Fibroblast of skin of right biceps (primary cell): ENCODE measurements at places on chromosomes 7 and 10.
A peak's percentile ranks its signal among the peaks of the same experiment; 100 is the strongest.

- no peak for DNase-seq
These were observed 102.3 kb downstream of the LARP4B start for GRCh38 chr10:829241-829640.

DNA sequence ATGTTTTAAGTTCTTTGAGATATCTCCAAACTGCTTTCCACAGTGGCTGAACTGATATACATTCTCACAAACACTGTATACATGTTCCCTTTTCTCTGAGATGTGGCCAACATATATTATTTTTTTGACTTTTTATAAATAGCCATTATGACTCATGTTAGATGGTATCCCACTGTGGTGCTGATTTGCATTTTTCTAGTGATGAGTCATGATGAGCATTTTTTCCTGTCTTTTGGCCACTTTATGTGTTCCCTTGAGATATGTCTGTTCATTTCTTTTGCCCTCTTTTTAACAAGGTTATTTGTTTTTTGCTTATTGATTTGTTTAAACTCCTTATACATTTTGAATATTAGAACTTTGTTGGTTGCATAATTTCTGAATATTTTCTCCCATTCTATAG lies 1055.1 kb downstream of the NXPH1 start:
- DNase-seq: peak; percentile 92

- DNase-seq: peak; percentile 35
These were observed 339.8 kb upstream of the LRRTM3 start for GRCh38 chr10:66586073-66586472.

DNA sequence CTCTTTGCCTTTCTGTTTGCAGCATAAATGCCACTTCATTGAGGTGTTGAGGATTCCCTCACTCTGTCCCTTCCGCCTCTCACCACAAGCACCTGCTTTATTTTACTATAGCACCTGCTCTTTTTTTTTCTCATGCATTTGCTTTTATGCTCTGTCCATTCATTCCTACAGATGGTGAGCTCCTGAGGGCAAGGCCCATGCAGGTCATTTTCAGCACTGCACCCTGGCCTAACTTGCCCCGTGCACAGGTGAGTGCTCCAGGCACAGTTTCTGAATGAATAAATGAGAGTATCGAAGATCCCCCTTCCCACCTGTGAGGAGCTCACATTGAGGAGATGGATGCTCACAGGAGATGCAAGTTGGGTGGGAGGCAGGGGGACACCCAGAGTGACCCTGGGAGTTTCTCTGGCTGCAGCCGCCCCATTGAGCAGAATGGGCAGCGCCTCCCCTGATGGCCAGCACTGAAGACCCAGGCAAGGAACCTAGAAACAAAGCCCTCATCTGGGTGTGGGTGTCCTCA lies 1.2 kb upstream of the AKR1E2 start:
- DNase-seq: no peak

DNA sequence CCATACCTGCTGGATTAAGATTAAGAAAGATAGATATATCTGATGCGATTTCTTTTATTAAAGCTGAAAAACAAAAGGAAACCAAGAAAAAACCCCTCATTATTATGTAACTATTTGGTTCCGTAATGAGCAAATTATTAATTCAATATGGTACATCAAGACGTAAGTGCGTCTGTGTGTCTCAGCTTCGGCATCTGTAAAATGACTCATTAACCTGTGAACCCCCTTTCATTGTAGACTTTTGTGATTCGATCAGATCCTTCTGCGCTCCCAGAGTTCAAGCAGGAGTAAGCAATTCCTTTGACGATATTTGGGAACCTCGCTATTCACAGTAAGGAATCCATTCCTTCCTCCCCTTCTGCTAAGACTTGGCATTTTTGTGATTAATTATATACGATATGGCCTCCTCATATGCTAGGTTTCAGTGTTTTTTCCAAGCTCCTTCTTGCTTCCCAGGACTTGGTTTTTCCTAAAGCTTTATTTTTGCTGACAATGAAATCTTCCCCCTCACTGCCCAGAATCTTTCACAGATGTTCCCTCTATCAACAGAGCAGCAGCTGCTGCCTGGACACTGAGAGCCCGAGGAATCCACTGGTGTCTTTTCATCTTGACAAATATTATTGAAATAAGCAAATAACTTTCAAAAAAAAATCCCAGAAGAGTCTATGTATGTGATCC lies 171.7 kb upstream of the CELF2 start:
- DNase-seq: peak; percentile 16

GRCh38 chr7:133859871-133860450 lies 267.2 kb upstream of the LRGUK start:
- no peak for DNase-seq

- no peak for DNase-seq
These were observed 656.1 kb upstream of the FOXK1 start for GRCh38 chr7:4025694-4026615.

DNA sequence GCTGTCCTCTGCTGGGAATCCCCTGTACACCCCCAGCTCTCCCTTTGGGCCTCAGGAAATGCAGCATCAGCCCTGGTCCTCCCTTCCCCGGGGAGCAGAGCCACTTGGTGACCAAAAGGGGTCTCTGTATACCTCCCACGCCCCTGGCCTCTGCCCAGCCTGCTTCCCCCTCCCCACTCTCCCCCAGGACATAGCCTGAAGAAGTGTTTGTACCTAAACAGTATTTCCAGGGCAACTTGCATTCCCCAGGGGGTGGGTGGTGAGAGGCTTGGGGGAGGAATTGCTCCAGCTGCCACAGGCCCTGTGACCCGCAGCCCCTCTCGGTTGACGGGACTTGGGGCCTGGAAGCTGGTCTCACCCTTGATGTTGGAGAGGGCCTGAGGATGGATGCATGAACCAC lies 39.3 kb downstream of the TMEM270 start:
- DNase-seq: peak; percentile 59

- DNase-seq: peak; percentile 43
These were observed 29.0 kb downstream of the DENND2A start for GRCh38 chr7:140611641-140612040.

DNA sequence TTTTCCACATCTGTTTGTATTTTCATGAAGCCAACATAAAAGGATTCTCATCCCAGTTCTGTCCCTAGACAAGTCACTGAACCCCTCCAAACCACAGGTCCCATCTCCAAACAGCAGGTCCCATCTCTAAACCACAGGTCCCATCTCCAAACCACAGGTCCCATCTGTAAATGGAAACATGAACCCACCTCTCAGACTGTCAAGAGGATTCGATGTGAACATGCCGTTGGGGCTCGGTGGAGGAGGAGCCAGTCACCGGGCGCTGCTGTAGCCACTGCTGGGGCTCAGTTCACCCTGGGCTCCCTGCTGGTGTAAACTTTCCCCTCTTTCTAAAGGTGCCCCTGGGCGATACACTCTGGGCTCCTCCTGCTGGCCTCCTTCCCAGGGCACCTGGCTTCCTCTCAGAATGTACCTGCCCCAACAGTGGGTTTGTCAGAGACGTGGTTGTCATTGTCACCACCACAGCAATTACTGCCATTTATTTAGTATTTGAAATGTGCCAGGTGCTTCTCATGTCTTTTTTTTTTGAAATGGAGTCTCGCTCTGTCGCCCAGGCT lies 13.0 kb downstream of the LHPP start:
- DNase-seq: no peak

- DNase-seq: no peak
These were observed 27.5 kb downstream of the CDCA7L start for GRCh38 chr7:21918216-21918615.

- no peak for DNase-seq
These were observed 24.4 kb downstream of the ASNS start for GRCh38 chr7:97847791-97848190.

GRCh38 chr7:130305433-130306042 lies 12.6 kb downstream of the CPA4 start:
- no peak for DNase-seq

DNA sequence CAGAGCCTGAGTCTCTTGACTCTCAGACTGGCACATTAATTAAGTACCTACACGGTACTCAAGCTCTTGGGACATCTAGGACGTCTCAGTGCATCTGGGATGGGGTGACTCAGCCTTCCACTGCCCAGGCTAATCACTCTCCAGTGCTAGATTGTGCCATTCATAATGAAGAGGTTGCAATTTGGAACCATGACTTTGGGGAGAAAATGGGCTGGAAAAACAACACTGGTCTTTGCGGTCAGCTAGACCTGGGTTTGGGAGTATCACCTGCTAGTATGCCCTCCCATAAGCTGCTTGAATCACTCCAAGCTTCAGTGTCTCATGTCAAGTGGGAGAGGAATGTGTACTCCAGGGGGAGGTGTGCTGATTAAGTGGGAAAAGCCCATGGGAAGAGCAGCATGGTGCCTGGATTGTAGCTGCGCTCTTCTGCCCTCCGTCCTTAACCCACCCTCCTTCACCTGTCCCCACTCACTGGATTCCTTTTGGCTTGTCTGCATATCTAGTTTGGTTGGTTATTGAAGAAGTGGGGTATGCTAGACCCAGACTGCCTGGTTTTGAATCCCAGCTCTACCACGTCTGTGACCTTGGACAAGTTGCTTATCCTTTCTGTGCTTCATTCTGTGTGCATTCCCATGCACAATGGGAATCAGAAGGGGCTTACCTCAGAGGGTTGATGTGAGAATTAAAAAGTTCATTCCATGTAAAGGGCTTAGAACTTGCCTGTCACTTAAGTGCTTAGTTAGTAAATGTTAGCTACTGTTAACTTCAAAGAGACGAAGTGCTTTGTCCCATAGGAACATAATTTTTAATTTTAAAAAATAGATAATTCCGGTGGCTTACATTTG lies 3.8 kb downstream of the NFE2L3 start:
- DNase-seq: peak; percentile 41

DNA sequence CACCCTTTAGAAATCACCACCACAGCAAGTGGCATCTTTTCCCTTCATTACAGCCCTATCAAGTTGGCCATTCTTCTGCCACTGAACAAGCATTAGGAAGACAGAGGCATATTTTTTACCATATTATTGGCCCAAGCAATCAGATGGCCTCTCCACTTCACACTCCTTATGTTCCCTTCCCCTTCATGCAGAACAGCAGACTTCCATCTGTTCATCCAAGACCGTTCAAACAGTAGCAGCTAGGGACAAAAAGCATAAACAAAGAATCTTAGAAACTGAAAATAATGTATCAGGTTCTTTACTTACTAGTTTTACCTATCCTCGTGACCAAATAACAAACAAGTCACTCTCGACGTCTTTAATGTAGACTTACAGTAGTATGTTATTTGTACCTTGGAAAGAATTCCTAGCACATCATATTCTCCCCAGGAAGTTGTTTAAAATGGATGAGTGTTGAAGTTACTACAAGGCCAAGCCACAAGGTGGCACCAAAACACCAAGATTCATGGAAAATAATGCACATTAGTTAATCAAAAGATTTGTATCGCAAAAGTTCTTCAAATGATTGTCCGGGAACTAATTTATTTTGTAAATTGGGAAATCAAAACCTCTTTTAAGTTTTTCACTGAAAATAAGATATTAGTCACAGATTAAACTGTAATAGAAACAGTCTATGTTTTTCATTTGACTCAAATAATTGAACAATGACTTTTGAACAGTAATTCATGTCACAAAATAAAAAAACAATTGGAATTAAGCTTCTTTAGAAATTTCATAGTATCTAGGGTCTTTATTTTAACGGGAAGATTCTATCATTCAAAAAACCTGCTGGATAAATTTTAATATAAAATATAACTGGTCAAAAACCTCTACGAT lies 112.1 kb downstream of the VPS41 start:
- peak; percentile 66 for DNase-seq

GRCh38 chr10:5507649-5508131 lies 8.3 kb upstream of the CALML5 start:
- no peak for DNase-seq

GRCh38 chr10:110651044-110651958 lies 7.2 kb downstream of the RBM20 start:
- DNase-seq: peak; percentile 81

- DNase-seq: no peak
These were observed 733 bp downstream of the PRKCQ start for GRCh38 chr10:6579183-6579903.

GRCh38 chr7:157514746-157515145 lies 177.9 kb downstream of the DNAJB6 start:
- DNase-seq: no peak

DNA sequence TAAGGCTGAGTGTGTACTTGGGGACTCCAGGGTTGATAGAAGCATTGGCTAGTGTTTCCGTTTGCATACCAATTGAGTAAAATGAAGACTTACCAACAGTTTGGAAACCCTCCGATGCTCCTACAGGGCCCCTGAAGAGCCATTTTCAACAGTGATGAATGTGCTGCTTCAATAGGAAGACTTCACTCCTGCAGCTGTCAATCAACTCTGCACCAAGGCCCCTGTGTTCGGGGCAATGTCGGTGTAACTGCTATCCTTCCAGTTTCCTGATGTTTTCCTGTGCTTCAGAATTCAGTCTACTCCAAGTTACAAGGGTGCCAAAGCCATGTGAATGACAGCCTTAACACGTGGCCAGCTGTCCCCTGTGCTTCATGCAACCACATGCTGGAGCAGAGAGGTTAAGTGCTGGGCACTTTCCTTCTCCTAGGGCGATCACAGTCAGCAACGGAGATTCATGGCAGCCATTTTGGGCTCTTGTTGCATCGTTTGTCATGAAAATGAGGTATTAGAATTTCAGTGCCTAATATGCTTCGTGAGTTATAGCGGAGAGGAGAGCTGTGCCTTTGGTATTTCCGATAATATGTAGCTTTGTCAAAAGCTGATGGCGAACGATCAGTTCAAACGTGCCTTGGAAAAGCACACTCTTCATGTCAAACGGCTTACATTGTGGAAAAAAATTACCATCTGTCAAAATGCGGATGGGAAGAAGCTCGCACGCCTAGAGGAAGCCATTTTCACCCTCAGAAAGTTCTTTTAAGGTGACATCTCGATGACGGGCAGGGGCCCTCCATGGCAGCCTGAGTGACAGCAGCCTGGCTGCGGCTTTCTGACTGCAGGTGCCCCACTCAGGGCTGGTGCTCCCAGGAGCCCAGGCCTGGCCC lies 287.8 kb downstream of the ACTR3B start:
- no peak for DNase-seq

GRCh38 chr7:37089972-37090371 lies 358.7 kb downstream of the ELMO1 start:
- DNase-seq: peak; percentile 21

- no peak for DNase-seq
These were observed 59.7 kb upstream of the NEBL start for GRCh38 chr10:20956843-20957242.

GRCh38 chr7:135924302-135924701 lies 52.9 kb downstream of the MTPN start:
- no peak for DNase-seq

GRCh38 chr7:51316262-51316665 lies 345 bp downstream of the COBL start:
- no peak for DNase-seq

- no peak for DNase-seq
These were observed 4.8 kb downstream of the EGR2 start for GRCh38 chr10:62811159-62811875.

- DNase-seq: no peak
These were observed 297.6 kb upstream of the MTPN start for GRCh38 chr7:136274636-136275345.

- DNase-seq: peak; percentile 56
These were observed 5.8 kb downstream of the IDE start for GRCh38 chr10:92567952-92568600.

DNA sequence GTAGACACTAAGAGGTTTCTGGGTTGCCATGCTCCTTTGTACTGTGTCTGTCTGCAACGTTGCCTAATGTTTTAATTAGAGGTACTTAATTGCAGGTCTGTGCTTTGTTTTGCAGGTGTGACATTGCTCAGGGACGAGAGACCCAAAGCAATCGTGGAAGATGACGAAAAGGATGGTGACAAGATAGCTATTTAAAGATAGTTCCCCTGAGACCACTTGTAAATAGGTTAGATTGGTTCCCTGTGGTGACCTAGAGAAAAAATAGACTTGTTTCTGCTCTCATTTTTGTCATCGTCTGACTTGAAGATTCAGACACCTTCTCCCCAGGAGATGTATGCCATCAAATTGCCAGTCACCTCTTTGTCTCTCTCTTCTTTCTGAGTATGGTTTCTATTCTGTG lies 20.1 kb downstream of the PPP1R17 start:
- DNase-seq: no peak
